ENCODE measurements at places on chromosomes 1 and 21.

DNA sequence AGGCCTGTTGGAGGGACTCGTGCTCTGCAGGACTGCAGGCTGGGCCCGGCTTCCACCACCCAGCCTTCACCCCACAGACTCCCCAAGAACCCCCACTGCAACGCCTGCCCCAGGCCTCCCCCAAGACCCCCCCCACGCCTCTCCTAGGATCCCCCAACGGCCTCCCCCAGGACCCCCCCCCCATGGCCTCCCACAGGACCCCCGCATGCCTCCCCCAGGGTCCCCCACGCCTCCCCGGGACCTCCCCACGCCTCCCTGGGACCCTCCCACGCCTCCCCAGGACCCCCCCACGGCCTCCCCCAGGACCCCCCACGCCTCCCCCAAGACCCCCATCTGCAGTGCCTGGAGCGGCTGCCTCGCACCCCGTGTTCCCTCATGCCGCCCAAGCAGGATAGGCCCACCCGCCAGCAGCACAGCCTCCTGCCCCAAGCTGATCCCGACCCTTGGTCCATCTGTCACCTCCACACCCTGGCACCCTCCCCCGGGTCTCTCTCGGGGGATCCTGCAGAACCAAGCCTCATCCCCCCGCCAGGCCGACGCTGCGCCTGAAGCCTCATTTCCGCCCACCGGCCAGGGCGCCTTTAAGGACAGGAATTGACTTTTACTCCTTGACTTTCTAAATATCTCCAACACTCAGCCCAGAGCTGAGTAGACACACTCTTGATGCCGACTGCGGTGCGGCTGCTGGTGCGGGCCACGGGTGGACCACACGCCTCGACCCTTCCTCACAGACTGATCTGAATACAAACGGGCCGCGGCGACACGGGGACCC lies 14.1 kb upstream of the RNF223 start:
- no peak for DNase-seq

GRCh38 chr21:45283611-45284455 lies 3.9 kb downstream of the POFUT2 start:
- no peak for DNase-seq

- DNase-seq: no peak
Observed at GRCh38 chr1:247933989-247934388, 9.3 kb downstream of the OR2AJ1 start.

DNA sequence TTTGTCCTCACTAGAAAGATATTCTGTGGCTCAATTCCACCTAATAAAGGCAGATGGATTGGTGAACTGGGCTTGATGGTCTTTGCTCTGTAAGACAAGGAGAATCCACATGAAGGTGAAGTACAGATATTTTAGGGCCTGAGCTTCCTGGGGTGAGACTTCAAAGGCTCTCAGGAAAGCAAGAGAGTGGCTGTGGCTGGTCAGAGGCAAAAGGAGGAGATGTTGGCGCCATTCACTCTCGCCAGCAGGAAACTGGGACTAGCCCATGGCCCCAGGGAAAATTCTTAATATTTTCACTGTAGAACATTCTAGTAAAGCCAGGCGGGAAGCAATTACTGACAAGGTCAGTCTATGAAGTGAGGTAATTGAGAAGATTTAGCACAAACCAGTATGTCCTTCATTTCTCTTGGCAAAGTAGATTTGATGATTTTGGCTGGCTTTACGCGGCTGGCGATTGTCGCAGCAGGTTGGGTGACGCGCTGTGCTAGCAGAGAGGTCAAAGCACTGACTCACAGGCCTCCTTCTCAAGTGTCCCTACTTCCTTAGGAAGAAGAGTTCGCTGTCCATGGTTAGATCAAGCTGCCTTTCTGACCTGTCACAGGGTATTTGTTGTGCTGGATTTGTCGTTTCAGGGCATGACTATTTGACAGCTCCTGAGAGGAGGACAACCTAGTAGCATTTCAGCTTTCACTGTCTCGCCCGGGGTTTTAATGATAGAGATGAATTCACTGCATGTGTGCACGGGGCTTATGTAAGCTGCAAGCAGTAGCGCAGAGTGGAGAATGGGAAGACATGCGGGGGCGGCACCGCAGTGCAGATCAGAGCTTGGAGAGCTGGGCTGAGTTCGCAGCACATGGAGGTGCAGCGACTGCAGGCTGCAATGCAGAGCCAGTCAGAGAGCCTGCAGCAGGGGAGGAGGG lies 32.7 kb downstream of the XCL1 start:
- DNase-seq: peak; percentile 62

GRCh38 chr1:47449822-47450552 lies 12.1 kb downstream of the FOXD2 start:
- no peak for DNase-seq

DNA sequence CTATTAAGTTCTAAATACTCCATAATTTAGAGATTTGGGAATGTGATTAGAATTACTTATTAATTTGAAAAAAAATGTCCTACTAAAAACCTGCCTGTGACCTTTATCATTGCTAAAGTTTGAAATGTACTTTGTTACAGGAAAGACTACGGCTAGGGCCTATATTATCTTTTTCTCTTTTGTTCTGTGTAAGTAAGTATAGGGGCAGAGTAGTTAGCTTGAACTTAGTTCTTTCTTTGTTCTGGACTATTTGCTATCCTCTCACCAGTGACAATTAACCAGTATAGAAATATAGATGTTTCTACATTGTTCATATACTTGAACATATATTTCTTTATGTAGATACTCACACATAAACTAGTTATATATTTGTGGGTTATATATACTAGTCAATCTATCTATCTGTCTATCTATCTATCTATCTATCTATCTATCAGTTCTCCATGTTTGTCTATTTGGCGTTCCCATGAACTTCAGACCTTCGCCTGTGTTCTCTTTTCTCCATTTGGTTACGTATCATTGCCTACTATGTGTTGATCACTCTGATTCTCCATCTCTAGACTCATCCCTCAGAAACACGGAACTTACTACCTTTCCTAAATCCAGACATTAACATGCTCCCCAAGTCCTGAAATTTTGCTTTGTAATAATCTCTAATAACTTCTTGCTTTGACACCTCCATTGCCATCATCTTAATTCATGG lies 3.3 kb downstream of the PTPRC start:
- no peak for DNase-seq

GRCh38 chr1:19769211-19769932 lies 30.3 kb downstream of the TMCO4 start:
- DNase-seq: no peak

DNA sequence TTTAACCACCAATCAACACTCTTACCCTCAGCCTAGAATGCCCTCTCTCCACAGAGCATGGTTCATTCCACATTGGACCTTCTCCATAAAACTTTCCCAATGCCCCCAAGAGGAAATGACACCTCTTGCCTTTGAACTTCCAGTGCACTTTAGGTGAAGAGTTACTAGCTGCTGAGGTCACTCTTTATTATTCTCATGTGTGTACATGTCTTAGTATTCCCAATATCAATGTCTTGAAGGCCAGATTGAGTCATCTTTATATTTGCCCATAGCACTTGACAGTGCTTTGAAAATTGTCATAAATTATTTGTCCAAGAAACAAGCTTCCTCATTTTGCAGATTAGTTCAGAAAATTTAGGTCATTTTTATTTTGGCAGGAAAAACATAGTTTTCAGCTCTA lies 8.1 kb upstream of the DNASE2B start:
- DNase-seq: no peak

Data from fibroblast of skin of abdomen (primary cell).